Right ventricle myocardium inferior (tissue), 1 donor: ENCODE measurements at places on chromosomes 13 and 19.

DNA sequence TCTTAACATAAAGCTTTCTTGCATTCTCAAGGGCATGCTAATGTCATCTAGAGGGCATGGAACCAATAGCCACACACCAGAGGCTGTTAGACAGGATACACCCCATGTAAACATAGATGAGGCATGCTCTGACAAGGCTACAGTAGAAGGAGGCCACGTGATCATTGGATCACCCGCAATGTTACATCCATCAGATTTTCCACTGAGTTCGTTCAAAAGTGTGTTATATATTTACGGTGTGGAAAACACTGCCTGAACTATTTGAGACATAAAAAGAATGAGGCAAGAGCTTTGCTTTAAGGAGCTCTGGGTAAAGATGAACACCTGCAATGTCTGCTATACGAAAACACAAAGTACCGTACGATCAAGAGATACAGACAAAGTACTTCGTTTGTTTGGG, 817.5 kb upstream of the SLC10A2 start:
- no peak for DNase-seq

DNA sequence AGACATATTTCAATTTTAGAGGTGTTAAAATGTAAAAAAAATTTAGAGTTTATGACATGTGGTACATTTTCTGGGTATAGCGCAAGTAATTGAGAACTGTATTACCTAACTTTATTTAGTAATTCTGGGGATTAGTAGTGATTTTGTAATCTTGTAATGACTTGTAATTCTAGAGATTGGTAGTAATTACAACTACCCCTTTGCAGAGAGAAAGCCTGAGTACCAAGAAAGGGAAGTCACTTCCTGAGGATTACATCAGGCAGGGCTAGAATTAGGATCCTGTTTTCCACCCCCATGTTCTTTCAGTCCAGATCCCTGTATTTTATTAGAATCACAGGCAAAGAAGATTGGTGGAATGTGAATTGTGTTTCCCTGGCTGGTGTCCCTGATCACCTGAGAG, 274.9 kb downstream of the KCNRG start:
- no peak for DNase-seq

DNA sequence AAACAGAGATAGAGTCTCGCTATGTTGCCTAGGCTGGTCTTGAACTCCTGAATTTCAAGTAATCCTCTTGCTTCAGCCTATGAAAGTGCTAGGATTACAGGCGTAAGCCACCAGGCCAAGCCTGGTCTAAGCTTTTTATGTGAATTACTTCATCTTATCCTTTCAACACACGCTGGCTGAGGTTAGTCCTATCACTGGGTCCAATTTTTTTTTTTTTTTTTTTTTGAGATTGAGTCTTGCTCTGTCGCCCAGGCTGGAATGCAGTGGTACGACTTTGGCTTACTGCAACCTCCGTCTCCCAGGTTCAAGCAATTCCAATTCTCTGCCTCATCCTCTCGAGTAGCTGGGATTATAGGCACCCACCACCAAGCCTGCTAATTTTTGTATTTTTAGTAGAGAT, 10.4 kb downstream of the MYO1F start:
- no peak for DNase-seq

- peak; percentile 84 for DNase-seq
Observed at GRCh38 chr19:8640402-8641004, 10.1 kb downstream of the NFILZ start.

DNA sequence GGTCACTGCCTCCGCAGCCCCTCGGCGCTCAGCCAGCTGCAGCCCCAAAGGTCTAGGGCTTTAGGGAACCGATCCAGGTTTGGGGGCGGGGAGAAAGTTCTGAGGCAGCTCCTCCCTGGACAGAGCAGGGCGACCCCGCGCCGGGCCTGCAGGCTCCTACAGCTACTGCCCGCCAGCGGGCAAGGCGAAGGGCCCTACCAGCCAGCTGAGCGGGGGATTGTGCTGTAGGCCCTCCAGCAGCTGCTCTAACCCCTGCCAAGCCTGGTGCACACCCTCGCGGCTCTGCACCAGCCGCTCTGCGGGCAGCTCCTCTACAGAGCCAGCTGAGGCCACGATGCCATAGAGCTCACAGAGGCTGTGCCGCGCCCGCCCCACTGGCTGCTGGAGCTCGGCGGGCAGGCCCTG, 14.0 kb downstream of the PLIN4 start:
- DNase-seq, result no peak

DNA sequence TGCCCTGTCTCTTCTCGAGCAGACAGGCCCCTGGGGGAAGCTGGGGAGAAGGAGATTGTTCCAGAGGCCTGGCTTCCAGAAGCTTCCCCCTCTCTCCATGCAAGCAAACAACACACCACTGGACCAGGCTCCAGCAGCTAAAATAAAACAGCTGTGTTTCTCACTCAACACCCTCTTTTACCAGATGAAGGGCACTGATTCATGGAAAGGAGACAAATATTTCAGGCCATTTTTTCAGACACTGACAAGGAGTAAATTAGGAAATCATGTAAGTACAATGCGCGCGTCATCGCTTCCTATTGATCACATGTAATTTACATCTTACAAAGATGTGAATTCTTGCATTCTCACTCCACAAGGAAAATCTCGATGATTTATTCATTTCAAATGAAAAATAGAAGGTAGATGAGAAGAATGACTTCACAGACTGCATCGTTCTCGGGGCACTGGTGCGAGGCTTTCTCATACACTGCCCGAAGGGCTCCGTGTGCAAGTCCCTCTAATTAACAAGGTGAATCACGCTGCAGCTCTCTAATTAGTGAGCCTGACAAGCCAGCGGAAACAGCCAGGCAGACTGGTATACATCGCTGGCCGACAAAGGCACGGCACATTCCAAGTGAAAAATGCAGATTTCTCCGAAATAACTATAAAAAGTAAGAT, 153.6 kb downstream of the KCTD15 start:
- DNase-seq, result no peak

DNA sequence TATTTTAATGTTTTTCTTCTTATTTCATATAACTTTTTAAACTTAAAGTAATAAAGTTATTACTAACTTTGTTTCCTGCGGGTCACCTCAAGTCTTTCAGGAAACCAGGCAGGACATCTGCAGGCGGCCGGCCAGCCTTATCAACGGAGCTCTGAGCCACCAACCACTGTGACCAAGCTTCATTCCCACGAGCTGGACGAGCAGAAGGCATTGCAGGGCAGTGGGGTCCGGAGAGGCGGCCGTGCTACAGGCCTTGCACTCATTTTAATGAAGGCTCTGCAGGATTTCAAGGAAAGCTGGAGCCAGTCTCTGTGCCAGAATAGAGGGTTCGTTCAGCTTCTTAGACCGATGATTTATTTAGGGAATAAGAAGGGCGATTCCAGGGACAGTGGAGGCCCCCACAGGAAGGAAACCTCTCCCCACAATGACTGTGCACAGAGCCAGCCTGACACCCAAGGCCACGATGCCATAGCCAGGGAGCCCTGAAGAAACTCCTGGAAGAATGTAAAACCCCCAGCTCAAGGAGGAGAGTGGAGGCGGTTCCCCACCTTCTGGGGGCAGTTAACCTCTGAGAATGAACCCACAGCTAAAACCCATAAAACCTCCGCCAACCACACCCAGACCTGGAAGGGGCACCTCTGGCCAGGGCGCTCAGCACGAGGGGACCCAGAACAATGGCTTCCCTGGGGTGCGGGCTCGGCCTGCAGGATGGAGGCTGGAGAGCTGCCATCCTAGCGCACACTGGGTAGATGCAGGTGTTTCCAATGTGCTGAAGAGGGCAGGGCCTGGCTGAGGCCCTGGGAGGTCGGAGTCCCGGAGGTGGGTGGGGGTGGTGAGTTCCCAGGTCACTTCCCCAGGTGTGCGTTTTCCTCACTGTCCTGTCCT, 75.0 kb downstream of the RASA3 start:
- peak; percentile 50 for DNase-seq

GRCh38 chr19:43318203-43318602, 35.3 kb upstream of the CD177 start:
- no peak for DNase-seq
